Stimulated activated CD8-positive, alpha-beta memory T cell treated with anti-CD3 and anti-CD28 coated beads, Interleukin-7, amount 100 ng/mL, for 1 hour (primary cell): ENCODE measurements at places on chromosomes 4 and X.

DNA sequence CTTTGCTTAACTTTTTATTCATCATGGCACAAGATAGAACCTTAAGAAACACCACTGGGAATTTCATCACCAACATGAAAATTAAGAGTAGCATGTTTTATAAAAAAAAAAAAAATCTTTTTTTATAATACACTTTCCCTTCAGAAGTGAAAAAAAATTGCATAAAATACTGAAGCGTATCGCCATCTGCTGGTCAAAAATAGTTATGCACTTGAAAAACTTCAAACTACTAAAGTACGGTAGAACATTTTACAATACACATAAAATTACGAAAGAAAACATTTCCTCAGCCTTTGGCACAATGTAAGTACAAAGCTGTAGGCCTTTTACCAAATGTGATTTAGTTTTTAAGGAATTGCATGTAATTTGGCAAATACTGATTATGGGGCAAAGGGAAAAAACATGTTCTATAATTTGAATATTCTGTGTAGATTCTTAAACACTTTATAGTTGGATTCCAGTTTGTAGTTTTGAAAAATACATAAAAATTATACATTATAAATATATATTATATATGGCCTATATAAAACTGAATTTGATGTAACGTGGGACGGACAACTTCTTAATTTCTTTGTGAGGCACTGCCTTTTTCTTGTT lies 26.5 kb downstream of the HCCS start:
- no peak for DNase-seq

GRCh38 chrX:137425986-137426385 lies 139.9 kb upstream of the ZIC3 start:
- no peak for DNase-seq

- DNase-seq = no peak
These were observed 132.1 kb upstream of the CXCL13 start for GRCh38 chr4:77473509-77473908.

GRCh38 chrX:1466971-1467561 lies 14.4 kb upstream of the ASMTL start:
- no peak for DNase-seq

DNA sequence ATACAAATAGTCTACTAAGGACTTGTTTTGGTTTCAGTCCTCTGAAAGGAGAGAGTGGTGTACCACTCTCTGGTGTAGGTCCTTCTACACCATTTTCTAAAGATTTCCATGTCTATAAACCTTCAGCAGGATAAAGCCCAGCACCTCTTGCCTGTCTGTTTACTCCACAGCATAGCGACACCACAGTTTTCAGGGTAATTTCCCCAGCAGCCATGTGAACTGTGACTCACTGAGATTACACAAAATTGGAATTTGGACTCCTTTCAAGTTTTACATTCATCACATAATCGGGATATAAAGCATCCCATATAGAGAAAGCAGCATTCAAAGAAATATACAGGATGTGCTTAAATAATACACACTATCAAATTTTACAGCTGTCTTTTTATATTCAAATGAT lies 229.6 kb downstream of the PRDM5 start:
- no peak for DNase-seq

DNA sequence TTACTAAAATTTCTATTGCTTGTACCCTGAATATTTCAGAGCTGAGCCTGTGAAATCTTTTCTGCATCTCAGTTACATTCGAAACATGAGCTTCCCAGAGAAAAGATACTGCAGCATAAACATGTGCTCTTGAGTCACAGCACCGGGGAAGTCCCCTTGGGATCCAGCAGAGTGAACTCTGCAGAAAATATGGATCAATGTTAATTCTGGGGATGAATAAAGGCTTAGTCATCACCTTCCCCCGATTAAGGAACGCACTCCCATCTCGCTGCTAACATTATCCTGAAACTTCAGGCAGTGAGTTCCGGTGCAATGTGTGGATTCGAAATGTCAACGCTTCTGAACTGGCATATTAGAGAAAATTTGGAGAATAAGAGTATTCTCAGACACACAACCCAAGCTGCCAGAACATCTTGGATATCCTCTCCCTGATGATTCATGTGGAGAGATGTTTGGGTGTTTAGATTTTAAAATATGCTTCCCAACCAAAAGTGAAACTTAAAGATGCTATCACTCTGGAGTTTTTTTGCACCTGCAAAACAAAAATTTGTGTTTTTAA lies 90.8 kb downstream of the IRF2 start:
- DNase-seq = no peak

GRCh38 chrX:125382148-125382628 lies 62.5 kb downstream of the TEX13C start:
- DNase-seq = no peak

DNA sequence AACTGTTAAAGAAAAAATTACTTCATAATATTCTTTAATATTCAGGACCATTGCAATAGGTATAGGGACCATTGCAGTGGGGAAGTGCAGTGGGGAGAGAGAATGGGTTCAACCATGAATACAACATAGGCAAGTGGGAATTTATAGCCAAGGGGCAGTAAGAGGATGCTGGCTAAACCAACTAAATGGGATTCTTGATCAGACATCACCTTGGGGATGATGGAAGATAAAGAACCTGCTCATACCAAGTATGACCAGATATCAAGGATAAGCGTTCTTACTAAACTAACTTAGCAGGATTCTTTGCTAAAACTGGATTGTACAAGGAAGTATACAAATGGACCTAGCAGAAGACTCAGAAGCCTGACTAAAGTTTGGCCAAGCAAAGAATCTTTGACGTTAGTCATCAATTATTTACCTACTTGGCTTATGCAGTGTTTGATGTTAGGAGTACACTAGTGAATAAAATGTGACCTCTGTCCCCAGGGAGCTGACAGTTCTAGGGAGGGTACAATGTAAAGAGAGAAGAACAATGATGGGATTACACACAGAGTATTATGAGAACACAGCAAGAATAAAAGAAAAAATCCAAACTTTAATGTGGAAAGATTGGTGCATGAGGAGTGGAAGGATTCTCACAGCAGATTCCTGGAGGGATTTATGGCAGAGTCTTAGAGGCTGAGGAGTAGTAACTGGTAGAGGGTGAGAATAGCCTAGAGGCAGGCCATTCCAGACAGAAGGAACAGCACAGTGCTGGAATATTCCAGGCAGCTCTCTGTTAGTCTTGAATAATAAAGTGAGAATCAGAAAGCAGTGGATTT lies 54.7 kb upstream of the MYOZ2 start:
- no peak for DNase-seq

DNA sequence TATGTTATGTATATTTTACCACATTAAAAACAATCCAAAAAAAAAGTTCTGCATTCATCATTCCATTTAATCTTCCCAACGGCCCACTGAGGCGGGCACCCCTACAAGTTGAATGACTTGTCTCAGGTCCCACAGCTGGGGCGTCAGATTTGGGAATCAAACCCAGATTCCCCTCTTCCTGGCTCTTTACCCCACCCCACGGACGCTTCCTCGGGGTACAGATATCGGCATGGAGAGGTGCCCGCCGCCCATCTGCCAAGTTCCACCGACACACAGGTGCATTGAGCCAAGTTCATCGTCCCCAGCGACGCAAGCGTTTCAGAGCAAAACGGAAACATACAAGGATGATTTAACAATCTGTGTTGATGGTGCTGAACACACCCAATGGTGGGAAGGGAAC lies 36.9 kb upstream of the MAN2B2 start:
- no peak for DNase-seq

DNA sequence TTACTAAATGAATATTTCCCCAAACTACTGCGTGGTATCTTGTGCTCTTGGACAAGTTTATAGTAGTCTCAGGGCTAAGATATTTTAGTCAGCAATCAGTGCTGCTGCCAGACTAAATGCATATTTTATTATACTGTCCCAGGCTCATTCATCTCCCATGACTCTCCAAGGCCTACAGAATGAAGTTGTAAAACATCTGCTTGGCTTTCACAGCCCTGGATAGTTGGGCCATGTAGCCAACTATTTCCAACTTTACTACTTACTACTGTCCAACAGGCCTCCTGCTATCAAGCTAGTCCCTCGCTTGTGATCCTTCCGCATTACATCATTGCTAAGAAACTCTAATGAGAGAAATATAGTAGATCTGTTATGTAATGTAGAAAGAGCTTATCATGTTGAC lies 31.4 kb downstream of the MAGEB16 start:
- no peak for DNase-seq

DNA sequence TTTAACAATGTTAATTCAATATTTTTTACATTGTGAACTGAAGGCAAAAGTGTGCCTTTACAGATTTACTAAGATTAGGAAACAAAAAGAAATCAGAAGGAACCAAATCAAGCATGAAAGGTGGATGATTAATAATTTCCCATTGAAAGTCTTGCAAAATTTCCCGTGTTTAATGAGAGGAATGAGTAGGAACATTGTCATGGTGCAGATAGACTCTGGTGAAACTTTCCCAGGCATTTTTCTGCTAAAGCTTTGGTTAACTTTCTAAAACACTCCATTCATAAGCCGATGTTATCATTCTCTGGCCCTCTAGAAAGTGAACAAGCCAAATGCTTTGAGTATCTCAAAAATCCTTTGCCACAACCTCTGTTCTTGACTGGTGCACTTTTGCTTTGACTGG lies 1522.8 kb upstream of the PABPC4L start:
- DNase-seq = no peak

DNA sequence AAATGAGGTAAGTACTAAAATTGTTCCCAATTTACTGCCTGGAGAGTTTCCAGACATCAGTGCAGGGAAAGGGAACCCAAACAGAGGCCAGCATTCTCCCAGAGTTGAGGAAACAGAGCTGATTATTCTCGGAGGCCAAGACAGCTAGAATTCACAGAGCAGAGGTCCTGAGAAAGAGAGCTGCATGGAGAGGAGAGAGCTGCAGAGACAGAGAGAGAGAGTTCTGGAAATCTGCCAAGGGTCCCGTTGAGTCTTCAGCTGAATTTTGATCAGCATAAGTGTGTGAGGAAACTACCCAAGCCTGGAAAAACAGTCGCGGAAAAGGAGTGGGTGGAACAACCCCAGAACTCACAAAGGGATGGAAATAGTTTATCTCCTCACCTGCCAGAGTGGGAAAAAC lies 43.8 kb upstream of the GPR173 start:
- no peak for DNase-seq

DNA sequence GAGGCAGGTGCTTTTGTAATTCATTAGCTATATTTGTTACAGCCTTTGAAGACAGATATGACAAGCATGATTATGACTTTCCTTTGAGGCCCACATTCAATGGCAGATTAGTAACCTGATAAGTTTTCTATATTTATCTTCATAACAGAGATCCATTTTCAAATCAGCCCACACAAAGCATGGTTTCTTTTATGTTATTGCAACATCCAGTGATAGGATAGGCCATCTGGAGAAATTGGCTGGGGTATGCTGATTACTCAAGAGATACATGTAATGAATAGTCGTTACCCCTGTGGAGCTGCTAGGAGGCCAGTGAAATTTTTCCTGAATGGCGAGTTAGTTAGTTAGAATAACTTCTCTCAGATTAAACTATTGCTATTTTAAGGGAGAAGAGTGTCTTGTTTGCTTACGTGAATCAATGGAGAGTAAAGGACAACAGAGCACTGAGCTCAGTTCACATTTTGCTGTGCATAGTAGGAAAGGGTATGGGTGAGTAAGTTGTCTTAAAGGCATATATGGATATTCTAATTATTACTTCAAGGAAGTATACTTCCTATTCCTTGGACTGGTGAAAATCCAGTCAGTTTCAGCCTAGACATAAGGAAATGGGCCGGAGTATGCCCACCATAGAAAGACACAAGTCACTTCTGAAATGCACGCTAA lies 79.2 kb upstream of the DKK2 start:
- DNase-seq = no peak

DNA sequence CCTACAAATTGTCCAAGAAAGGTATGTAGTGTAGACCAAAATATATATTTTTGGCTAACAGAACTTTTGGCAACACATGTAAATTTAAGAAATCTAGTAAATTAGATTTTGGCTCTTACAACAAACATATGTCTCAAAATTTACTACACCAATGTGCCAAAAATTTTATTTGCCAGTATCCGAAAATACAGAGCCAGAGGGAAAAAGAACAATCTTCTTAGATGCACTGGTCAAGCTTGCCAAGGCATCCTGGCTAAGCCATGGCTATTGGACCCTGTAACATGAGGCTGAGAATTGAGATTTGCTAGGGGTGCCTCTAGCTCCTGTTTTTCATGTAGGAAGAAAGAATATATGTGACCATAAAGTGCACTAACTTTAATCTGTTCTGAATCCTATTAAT lies 91.8 kb downstream of the GABRG1 start:
- DNase-seq = no peak

DNA sequence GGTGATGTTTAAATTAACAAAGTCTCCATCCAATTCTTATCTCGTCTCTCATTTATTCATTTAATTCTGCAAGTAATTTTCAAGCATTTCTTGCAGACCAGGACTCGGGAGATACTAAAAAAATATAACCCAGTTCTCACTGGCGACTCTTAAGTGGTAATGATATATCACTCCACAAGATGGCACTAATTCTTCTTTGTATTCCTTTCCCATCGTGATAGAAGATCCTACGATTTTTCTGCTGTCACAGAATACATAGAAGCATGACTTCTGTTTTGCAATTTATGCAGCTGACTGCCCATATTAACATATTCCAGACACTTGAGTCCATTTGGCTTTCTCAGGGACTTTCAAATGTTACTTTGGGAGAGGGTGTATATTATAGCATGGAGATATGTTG lies 64.0 kb upstream of the FGF13 start:
- DNase-seq = no peak
